Activated B cell treated with CpG ODN at 0.5 μM for 24 hours (primary cell): ENCODE measurements at places on chromosomes 7 and 10. TPM values are rescaled to one million over a fixed set of nuclear protein-coding genes. Genes with fewer than 3 reads are reported as not detected.

The NKX1-2 gene
- not detected in 2 replicates for total RNA-seq

GRCh38 chr7:71343039-71343438 is 211.1 kb downstream of the GALNT17 start:
- H3K36me3 ChIP-seq = no peaks in the 10 kb centered on the region
- H3K4me3 ChIP-seq = no peak overlapping the region
- no peaks in the 10 kb centered on the region for H3K27me3 ChIP-seq
- H3K4me1 ChIP-seq = no peaks in the 10 kb centered on the region
- DNase-seq = no peak

DNA sequence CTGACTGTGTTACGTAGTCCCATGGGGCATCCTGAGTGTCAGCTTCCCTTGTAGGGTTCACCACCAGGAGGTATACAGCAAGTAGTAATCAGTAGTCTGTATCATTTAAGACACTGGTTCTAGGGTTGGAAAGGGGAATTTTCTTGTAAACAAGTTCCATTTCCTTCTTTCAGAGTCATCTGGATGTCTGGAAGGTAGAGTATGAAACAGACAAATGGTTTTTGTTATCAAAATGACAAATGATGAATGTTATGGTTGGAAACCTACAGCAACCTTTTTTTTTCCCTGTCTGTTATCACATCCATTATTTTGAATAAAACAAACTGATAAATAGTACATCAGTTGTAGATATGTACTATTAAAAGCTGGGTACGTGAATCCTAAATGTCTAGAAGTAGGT is 19.1 kb downstream of the SEMA3A start:
- H3K4me3 ChIP-seq = no peak overlapping the region
- no peak overlapping the region for H3K27ac ChIP-seq
- DNase-seq = no peak

The TDRD1 gene
- 0.33 and 0.59 TPM in 2 replicates for total RNA-seq

The GTPBP4 gene
- total RNA-seq = 68.0 and 73.8 TPM in 2 replicates

DNA sequence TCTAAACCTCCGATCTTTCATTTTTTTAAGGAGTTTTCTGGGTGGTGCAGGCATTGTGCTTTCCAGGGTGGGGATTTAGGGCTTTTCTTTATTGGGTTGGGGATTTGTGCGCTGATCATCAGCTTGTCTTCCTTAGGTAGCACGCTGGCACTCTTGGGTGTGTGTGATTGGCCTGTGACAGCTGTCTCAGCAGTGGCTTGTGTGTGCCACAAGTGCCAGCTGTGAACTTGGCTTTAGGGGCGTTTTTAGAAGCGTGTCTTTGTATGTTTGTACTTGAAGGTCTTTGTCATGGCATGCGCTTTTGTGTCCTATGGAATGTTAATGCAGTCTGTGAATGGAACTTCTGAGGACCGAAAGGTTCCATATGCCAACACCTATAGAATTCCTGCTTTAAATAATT is 788 bp downstream of the AKAP9 start:
- peak overlapping the region; percentile 94 for H3K4me3 ChIP-seq
- H3K27me3 ChIP-seq = no peaks in the 10 kb centered on the region
- peak overlapping the region; percentile 93 for H3K27ac ChIP-seq
- H3K4me1 ChIP-seq = peaks cover 47% of the 10 kb centered on the region

The OR13A1 gene
- total RNA-seq = 0.34 and 0.53 TPM in 2 replicates

DNA sequence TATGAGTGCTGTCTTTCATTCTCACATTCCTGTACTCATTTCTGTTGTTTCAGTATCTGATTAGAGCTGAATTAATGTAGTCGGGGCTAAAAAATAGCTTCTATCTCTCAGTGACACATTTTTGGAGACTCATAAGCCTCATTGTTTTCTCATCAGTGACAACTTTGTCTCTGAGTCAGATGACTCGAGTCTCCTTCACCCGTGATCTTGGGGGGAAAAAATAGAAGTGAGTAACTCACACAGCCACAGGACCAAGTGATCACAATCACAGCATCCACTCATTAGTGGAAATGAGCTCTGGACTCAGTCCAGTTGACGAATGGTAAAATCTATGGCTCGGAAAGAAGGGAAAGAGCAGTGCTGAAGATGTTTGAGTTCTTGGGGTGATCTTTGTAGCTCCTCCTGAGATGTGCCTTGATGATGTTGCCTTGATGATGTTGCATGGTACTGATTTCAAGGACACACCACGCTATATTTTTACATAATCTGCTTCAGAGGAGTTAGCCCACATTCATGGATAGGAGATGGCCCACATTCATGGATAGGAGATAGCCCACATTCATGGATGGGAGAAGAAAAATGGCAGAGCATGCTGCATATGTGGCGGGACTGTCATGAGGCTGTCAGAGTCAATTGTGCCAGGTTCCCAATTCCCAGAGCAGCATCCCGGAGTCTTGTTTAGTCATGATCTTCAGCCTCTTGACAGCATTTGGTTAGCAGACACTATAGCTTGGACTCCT is 214.7 kb downstream of the CELF2 start:
- H3K4me1 ChIP-seq = peaks cover 93% of the 10 kb centered on the region
- H3K27ac ChIP-seq = peak overlapping the region; percentile 78
- H3K36me3 ChIP-seq = peaks cover 68% of the 10 kb centered on the region
- H3K27me3 ChIP-seq = no peaks in the 10 kb centered on the region
- H3K4me3 ChIP-seq = no peak overlapping the region

- H3K36me3 ChIP-seq = peaks cover 24% of the 10 kb centered on the region
- H3K27me3 ChIP-seq = no peaks in the 10 kb centered on the region
- H3K27ac ChIP-seq = no peak overlapping the region
- no peak overlapping the region for H3K4me3 ChIP-seq
These were observed 23.0 kb downstream of the SMURF1 start for GRCh38 chr7:99120916-99121315.

The FAM25C gene
- not detected in 2 replicates for total RNA-seq

The NUTM2E gene
- 0.44 and 0.58 TPM in 2 replicates for total RNA-seq

DNA sequence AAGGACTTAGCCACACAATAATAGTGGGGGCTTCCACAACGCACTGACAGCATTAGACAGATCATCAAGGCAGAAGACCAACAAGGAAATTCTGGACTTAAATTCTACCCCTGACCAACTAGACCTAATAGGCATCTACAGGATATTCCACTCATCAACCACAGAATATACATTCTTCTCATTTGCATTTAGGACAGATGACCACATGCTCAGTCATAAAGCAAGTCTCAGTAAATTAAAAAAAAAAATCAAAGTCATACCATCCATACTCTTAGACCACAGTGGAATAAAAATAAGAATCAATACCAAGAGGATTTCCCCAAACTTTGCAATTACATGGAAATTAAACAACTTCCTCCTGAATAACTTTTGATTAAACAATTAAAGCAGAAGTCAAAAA is 155.9 kb downstream of the CDK14 start:
- peaks cover 53% of the 10 kb centered on the region for H3K36me3 ChIP-seq
- DNase-seq = no peak
- H3K27ac ChIP-seq = no peak overlapping the region
- no peak overlapping the region for H3K4me3 ChIP-seq
- peaks cover 75% of the 10 kb centered on the region for H3K4me1 ChIP-seq

GRCh38 chr7:101273206-101273605 is 28.3 kb upstream of the FIS1 start:
- no peaks in the 10 kb centered on the region for H3K36me3 ChIP-seq
- no peaks in the 10 kb centered on the region for H3K4me1 ChIP-seq
- no peak overlapping the region for H3K4me3 ChIP-seq

DNA sequence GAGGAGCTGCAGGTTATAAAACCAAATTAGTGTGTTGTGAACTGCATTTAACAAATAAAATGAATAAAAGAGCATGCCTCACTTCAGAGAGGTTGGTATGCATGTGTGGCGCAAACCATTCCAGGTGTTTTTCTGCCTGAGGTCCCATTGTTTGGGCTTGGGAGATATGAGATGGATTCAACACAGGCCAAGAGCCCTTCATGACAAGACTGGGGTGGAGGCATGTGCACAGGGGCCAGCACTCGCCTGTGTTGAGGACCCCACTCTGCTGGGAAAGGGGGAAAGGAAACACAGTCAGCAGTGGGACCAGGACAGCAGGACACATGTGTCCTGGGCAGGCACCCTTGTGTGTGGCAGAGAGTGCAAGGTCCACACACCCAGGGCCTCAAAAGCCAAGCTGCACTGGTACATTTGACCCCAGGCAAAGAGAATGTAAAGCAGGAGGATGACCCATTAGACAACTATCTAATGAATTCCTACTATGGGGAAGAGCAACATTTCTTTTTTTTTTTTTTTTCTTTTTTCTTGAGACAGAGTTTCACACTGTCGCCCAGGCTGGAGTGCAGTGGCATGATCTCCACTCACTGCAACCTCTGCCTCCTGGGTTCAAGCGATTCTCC is 9.2 kb upstream of the SLC18A3 start:
- no peak overlapping the region for H3K4me3 ChIP-seq
- no peaks in the 10 kb centered on the region for H3K4me1 ChIP-seq
- no peaks in the 10 kb centered on the region for H3K36me3 ChIP-seq
- no peak for DNase-seq

DNA sequence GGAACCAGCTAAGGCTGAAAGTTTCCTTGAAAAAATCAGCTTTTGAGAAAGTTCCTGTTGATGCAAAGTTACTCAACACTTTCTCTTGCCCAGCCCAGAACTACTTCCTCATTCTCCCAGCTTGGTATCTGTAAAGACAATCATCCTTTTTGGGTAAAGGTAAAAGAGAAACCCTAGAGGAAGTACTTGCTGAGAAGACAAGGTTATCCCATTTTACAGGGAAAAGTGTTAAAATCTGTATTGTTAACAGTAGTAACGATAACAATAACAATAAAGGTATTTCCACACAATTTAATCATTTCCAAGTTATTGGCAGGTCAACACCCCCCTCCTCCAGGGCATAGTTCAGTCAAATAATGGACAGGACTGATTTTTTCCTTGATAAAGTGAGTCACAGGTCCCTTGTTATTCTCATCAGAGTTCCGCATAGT is 2.4 kb downstream of the ALOX5 start:
- peaks cover 79% of the 10 kb centered on the region for H3K4me1 ChIP-seq
- no peaks in the 10 kb centered on the region for H3K27me3 ChIP-seq
- no peak for DNase-seq
- H3K36me3 ChIP-seq = peaks cover 48% of the 10 kb centered on the region
